ENCODE measurements at places on chromosomes 11 and 22.

- no peak for DNase-seq
Measured at GRCh38 chr11:126570489-126570888, 215.0 kb downstream of the ST3GAL4 start.

DNA sequence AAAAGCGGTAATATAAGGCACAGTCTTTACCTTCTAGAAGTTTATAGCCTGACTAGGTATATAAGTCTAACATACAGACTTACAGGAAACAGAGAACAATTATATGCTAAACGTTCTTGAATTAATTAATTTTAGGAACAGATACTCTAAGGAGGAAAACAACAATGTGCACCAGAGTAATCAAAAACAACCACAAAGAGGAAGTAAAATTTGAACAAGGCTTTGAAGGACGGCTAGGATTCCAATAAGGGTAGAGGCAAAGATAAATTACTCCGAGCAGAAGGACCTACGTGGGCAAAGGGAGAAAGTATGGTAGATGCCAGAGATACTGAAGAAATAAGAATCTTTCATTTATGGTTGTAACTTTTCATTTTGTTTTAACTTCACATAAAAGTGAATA is 54.4 kb downstream of the ENTHD1 start:
- no peak for DNase-seq

DNA sequence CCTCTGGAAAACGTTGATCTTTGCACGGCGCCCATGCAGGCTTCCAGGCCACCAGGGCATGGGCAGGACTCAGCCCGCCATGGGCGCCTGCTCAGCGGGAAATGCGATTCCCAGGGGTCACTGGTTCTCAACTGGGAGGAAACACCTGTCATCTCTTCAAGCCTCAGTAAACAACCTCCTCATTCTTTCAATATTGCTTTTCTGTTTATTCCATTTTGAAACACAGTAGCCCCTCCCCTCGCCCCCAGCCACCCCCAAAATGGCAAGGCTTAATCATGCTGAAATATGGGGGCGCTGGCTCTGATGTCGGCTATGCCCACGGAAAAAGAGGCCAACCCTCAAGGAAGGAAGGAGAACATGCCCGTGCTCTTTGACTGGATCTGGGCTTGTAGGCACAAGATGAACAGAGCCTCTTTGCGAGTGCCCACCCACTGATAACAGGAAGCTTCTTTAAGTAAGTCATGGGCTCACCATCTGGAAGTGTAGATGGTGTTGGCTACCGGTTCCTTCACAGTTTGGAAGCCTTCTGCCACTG is 594 bp upstream of the POU2AF1 start:
- DNase-seq: no peak

DNA sequence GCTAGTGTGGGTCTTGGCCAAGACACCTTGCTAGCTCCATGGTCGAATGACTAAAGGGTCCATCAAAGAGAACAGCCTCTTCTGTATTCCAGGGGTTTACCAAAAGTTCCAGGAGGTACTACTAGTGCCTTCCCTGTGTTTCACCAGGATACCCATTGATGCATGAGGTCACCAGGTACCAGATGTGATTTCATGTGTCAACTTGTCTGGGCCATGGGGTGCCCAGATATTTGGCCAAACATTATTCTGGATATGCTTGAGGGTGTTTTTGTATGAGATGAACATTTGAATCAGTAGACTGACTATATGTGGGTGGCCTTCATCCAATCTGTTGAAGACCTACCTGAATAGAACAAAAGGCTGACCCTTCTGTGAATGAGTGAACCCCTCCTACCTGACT is 92.8 kb downstream of the GALNT18 start:
- DNase-seq: no peak

DNA sequence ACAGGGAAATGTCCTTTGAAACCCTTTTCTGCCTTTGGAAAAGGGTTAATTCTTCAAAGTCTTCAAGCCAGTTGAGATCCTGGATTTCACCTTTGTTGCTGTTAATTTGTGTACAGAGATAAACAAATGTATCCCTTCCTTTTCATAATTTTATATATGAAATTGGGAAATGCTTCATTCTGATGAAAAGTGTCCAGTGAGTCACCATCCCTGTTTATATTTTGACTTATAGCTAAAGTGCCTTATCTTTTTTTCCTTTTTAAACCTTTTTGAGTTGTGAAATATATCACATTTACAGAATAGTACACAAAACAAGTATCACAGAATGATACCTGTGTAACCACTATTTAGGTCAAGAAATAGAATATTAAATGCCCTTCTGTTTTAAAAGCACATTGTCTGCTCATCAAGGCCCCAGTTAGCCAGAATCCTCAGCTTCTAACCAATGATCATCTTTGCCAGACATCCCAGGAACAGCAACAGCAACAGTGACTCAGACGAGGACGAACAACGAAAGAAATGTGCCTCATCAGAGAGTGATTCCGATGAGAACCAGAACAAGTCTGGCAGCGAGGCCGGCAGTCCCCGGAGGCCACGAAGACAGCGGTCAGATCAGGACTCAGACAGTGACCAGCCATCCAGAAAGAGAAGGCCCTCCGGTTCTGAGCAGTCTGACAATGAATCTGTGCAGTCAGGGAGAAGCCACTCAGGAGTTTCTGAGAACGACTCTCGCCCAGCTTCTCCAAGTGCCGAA is 27.3 kb downstream of the CTR9 start:
- DNase-seq: peak; percentile 80

GRCh38 chr11:126646701-126647557 is 291.4 kb downstream of the ST3GAL4 start:
- DNase-seq: no peak

GRCh38 chr11:127274328-127274676 is 273.7 kb upstream of the KIRREL3 start:
- no peak for DNase-seq

DNA sequence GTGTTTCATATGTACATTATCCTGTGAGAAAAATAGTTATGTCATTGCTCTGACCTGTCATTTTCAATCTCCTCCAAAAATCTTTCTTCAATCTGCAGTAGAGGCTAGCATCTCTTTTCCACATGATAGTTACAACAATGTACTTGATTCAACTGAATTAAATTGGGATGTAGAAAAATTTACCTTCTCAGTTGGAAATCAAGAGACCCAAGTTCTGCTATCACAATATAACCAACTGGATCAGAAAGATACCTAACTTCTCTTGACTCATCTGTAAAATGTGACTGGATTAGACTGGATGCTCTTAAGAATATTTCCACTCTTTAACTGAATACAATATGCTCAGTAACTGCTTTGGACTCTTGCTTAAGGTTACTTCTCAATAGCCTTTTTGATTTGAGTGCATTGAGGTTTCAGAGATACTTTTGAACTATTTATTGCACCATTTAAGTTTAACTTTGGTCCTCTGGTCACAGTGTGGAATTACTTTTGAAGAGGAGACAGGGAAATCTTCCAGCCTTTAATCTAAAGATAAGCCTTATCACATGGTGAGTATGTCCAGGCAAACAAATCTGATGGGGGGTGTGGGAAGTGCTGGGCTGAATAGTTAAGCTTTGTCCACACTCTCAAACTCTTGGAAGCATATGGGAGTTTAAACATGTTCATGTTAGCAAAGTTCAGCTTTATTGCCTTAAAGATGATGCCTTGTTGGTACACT is 82.3 kb downstream of the YAP1 start:
- no peak for DNase-seq
